ENCODE measurements at places on chromosomes 7 and 10.

DNA sequence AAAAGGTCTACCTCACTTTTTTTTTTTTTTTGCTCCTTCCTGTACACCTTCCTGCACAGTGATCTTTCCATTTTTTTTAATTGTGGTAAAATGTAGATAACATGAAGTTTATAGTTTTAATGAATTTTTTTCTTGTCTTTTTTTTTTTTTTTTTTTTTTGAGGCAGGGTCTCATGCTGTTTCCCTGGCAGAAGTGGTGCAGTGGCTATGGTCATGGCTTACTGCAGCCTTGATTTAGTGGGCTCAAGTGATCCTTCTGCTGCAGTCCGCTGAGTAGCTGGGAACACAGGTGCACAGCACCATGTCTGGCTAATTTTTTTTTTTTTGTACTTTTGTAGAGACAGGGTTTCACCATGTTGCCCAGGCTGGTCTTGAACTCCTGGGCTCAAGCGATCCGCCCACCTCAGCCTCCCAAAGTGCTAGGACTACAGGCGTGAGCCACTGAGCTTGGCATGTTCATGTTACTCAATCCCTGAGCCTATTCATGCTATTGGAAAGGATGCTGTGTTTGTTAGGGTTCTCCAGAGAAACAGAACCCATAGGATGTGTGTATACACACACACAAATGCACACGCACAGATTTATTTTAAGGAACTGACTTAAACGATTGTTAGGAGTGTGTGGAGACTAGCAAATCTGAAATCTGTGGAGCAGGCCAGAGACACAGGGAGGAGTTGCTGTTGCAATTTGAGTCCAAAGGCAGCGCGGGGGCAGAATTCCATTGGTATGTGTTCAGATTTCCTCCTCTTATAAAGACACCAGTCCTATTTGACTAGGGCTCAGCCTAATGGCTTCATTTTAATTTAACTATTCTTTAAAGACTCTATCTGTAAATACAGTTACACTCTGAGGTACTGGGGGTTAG lies 29.1 kb downstream of the GALNT11 start:
- no peak for DNase-seq

- no peak for DNase-seq
Observed at GRCh38 chr7:36014961-36015360, 138.1 kb upstream of the EEPD1 start.

DNA sequence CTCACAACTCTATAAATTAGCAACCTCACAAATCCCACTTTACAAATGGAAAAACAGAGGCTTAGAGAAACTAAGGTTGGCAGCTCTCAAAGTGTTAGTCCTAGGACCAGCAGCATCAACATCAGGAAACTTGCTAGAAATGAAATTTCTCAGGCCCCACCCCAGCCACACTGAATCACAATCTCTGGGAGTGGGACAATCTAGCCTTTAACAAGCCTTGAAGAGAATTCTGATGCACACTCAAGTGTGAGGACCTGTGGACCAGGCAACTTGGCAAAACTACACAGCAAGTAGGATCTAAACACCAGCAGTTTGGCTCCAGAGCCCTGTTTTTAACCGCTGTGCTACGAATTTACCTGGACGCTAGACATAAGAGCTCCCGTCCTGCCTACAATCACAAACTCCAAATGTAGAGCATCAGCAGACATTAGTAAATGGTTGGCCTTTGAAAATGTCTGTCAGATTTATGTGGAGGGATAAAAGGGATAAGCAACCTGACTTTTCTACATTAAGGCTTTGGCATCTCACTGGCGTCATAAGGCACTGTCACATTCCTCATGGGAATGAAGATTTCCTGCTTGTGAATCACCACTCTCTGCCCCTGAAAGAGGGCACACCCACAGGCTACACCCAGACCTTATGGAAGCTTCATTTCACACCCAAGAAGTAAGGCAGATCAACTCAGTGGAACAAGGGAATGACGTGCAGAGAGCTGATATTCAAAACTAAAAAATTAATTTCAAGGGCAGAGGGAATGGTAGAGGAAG lies 34.5 kb downstream of the PPP1R3C start:
- no peak for DNase-seq

GRCh38 chr10:116241642-116242410 lies 31.2 kb downstream of the GFRA1 start:
- DNase-seq, result no peak

GRCh38 chr10:110209926-110210673 lies 2.7 kb downstream of the MXI1 start:
- no peak for DNase-seq

- no peak for DNase-seq
Observed at GRCh38 chr7:94643771-94644545, 12.0 kb downstream of the SGCE start.

DNA sequence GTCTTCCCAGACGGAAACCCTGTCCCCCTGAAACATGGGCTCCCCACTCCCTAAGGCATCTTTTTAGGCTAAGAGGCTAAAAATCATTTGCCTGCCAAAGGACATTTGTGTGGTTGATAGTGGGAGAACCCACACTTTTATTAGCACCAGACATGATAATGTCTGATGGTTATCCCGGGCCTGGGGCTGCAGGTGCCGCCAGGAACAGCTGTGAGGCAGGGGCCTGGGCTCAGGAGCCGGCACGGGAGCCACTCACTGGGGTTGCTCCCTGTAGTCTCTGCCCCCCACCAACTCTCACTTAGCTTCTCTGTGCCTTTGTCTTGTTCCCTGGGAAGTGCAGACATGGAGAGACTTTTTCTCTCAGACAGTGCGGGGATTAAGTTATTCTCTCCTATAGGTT lies 193.6 kb downstream of the GLRX3 start:
- DNase-seq, result no peak

DNA sequence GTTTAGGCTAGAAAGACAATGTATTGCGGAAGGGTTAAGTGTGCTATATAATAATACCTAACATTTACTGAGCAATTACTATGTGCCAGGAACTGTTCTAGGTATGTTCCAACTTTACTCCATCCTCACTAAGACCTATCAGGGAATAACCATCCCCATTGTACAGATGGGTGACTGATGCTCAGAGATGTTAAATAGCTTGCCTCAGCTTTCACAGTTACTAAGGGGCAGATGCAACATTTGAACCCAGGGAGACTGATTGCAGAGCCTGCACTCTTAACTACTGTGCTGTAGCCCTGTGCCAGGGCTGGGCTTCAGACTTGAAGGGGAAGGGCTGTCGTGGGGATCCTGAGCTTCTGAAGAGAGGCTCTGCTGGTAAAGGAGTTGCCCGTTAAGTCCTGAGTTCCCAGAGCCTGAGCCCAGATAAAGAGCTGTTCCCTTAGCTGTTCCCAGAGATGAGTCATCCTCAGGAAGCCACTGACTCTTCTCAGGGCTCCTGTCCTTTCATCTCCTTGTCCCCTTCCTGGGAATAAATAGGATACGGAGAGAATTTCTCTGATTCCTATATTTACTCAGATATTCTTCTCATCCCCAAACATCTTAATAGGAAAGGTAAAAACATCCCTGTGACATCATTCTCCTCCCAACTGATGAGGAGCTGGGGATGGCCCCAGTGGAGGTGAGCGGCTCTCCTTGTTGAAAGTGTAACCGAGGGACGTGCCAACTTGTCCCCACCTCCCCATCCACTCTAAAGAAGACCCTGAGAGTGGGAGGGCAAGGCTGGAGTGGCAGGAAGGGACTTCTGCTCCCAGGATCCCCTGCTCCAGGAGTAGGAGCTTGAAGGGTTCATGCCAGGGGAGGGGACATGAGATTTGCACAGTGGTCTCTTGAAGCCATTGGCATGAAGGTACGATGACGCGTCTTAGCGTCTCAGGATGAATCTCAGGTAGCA lies 28.0 kb upstream of the HABP2 start:
- no peak for DNase-seq

DNA sequence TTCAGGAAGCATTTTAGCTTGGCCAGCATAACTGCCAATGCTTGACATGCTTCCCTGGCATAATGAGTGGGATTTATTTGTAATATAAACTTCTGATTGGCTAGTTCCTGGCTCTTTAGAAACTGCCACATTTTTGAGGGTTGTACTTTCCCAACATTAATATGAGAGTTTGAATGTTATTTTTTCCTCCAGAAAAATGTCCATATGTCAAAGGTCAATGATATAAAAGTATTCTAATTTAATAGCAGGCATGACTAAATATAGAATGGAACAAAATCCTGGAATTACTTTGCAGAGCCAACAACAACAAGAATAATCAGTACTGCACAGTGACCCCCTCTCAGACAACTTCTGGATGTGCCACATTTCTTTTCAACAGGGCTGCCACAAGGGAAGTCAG lies 352.6 kb downstream of the PRPF18 start:
- DNase-seq, result no peak

DNA sequence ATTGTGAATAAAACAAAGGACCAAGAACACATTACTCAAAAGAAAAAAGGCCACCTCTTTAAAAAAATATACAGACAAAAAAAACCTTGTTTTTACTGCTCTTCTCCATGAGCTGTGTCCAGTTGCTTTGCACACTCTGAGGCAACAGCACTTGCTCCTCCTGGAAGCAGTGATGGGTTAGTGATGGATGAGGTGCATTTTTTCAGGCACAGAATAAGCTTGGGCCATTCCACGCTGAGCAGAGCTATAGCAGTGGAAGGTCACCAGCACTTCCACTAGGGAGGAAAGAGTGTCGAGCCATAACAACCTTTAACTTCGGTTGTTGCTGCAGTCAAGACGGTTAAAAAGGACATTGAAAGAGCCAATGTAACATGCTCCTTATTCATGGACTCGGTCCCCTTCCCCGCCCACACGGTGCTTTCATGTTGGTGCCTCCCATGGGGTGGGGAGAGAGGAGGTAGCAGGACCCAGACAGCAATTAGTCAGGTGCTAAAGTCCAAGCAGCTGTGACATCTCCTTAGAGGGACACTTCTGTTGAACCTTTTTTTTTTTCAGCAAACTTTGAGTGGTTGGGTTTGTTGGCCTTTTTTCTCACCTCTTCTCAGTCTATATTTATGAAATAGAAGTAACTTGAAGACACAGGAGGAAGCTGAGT lies 136.5 kb upstream of the ADARB2 start:
- DNase-seq, result no peak

- DNase-seq, result no peak
Observed at GRCh38 chr10:73113551-73113950, 3.3 kb downstream of the NUDT13 start.

GRCh38 chr10:48639632-48640031 lies 34.8 kb upstream of the ARHGAP22 start:
- DNase-seq, result no peak

DNA sequence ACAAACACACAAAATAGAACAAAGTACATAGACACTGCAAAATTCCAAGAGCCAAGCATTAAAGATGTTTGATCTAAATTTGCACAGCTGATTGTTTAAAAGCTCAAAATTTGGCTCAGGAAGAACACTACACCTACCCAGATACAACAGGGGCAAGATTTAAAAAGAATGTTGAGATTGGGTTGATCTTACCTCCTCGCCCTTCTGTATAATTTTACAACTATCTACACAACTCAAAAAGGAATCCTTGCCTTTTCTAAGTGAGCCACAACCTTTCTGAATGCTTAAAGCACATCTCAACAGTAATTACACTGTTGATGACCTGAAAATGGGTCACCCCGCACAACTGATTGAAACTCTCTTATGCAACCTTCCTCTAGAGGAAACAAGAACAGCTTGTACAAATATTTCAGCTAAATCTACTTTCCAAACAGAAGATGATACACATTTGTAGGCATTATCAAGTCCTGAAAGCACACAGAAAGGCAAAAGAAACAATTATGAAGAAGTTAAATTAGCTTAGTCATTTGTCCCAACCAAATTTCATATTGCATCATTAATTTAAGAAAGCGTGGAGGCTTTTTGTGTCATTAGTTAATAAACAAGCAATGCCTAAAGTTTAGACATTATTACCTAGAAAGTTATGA lies 75.5 kb downstream of the UBE2H start:
- DNase-seq, result no peak

DNA sequence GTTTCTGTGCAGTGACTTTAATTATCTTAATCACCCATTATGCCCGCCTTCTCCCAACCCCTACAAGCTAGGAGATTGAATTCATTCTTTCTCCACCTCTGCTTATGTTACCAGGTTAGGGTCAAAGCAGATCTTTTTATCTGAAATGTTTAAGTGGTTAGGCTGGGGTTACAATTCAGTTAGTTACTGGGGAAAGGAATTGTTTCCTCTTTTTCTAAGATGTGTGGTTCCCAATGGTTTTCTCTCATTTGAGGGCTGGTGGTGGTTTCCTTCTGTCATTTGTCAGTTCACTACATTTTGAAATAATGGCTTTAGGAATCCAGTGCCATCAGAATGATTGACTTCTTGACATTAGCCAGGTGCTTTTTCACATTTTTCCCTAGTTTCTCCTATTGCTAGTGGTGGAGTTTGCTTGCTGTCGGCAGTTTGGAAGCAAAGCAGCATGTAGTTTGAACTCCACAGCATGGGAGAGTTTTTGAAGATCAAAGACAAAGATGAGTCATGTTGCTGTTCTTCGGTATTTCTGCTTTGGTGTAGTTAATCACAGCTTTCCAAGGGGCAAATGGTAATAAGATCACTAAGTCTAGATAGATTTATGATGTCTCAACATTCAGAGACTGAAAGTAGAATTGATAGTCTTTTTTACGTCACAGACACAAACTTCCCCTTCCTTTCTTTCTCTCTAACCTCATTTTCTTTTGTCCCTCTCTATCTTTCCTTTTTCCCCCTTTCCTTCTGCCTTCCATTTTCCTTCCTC lies 168.2 kb downstream of the SND1 start:
- no peak for DNase-seq

DNA sequence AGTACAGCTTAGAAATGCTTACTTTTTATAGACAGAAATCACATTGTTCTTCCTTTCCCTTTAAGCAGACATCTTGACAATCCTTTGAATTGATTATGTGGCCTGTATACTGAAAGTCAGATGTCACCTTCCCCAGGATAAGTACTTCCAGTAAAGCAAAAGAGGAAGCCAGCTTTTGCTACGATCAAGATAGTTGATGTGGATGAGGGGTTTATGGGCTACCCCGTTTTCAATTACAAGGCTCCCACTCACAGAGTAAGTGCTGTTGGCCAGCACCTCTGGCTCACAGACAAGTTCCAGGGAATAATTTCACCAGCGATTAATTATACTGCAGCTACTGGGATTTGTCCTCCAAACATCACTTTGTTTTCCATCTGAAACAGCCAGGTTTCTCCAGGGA lies 95.1 kb upstream of the SAMD8 start:
- DNase-seq, result no peak

DNA sequence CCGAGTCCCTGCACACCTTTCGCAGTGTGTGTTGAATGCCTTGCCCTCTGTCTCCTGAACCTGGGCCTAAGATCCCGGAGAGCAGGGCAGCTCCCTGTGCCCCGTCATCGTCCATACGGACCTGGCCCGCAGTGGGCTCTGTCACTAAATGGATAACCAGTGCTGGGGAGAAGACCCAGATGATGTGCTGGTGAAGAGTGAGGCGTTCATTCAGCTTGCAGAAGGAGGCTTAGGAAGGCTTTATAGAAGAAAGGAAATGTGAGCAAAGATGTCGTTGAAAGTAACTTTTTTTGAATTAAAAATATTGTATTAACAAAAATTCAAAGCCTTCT lies 34.4 kb downstream of the PFKFB3 start:
- DNase-seq, result no peak
